MV-4-11 (cell line): ENCODE measurements at places on chromosomes 2 and 18.

- no peak for DNase-seq
Measured at GRCh38 chr2:167057446-167057845, 169.2 kb downstream of the XIRP2 start.

GRCh38 chr2:61362873-61363272 lies 108.0 kb downstream of the USP34 start:
- DNase-seq: no peak

- DNase-seq: no peak
Measured at GRCh38 chr2:29847886-29848285, 73.5 kb downstream of the ALK start.

GRCh38 chr2:38123911-38124310 lies 48.0 kb upstream of the CYP1B1 start:
- DNase-seq: peak; percentile 74

- DNase-seq: peak; percentile 65
Measured at GRCh38 chr2:173354582-173355131, at the start of gene CDCA7. CDCA7 (plus strand) TSS chr2:173354872; CDS start chr2:173354964, 92 bp downstream.

GRCh38 chr2:152367547-152368390 lies 32.8 kb downstream of the FMNL2 start:
- DNase-seq: no peak

DNA sequence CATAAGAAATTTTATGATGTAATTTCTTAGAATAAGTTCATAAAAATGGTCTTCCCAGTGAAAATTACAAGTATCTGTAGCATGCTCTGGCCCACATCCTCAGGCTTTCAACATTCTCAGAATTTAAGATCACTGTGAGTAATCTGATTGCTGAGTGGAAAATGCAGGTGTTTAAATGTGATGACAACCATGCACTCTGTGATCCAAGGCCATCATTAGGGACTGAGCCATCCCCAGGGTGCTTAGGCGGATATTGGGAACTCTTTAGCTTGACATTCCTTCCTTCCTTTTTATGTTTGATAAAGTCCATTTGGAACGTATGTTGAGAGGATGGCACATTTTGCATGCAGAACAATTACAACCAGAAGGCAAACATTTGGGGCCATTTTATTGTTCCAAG lies 95.5 kb downstream of the ARL4C start:
- no peak for DNase-seq

GRCh38 chr2:74947703-74948102 lies 10.7 kb upstream of the POLE4 start:
- no peak for DNase-seq

GRCh38 chr18:58443671-58444070 lies 185.2 kb downstream of the ALPK2 start:
- no peak for DNase-seq

GRCh38 chr18:26215247-26215970 lies 10.8 kb upstream of the TAF4B start:
- DNase-seq: peak; percentile 39

DNA sequence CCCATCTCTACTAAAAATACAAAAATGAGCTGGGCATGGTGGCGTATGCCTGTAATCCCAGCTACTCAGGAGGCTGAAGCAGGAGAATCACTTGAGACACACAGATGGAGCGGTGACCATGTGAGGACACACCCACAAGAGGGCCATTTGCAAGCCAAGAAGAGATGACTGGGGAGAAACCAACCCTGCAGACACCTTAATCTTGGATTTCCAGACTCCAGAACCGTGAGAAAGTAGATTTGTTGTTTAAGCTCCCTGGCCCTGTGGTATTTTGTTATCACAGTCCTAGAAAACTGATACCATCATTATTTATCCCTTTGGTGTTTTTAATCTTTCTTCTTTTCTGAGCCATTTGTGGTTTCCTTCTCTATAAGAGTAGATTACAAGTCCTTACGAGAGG lies 88.6 kb upstream of the ID2 start:
- DNase-seq: no peak

- DNase-seq: no peak
Measured at GRCh38 chr2:210662560-210662959, 106.2 kb downstream of the CPS1 start.
